ENCODE measurements at places on chromosomes 5 and 9.

DNA sequence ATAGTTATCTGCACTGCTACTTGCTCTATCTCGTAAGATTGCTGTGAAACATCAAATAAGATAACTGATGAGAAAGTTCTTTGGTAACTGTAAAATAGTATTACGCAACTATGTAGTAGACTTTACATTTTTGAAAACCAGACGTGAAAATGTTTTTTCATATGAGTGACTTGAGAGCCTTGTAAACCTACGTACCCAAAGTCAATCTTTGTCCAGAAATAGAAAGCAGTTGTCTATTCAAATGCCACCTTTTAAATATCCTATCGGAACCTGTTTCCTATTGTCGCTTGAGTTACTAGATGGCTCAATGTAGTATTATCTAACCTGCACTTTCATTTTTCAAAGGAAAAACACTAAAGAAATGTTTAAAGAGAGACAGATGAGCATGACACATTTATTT lies 1.6 kb downstream of the FNIP1 start:
- no peak for DNase-seq

DNA sequence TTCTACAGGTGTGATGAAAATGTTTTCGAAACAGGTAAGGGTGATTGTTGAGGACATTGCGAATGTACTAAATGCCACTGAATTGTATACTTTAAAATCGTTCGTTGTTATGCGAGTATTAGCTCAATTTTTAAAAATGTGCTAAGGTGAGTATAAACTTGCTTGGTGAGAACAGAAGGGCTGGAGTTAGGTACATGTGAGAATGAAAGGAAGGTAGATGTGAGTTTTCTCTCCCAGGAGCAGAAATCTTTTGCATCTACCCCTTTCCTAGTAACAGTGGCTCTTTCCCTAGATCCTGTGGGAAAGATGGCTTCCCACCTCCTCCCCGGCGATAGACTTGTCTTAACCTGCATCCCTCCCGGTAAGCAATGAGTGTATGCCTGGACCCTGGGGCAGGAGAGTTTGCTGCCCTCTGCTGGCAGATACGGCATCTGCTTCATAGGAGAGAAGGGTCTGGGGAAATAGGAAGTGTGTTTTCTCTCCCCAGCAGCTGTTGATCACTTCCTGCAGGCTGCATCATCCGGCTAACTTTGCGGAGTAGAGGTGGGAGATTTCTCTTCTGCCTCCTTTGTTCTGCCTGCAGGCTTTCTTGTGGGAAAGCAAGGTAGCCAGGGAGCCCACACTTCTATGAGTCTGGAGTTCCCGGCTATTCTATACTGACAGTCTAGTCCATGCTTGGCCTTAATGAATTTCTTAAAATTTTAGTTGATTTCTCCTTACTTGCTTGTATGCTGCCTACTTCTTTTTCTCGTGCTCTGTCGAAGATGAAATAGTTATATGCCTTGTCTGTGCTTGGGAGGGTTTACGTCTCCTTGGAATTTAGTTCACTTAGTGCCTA lies 373.3 kb upstream of the SEMA6A start:
- DNase-seq, result no peak

DNA sequence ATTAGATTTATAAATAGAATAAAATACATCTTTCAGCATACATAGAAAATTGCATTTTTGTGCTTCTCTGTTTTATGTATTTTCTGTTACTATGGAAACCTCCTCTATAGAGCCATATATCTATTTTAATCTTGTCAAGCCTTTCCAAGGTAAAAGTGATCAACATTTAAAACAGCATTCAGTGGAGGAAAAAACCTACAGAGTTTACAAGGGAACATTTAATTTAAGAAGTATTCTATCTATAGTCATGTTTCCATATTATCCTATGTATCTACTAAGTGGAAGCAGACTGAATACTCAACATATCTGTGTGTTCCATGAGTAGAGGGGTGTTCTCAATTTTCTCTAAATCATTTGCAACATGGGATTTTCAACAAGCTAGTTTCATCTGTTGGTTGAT lies 791.4 kb downstream of the CDH18 start:
- DNase-seq, result no peak

GRCh38 chr9:114117996-114118830 lies 19.1 kb upstream of the KIF12 start:
- DNase-seq, result no peak

- DNase-seq, result no peak
Observed at GRCh38 chr5:175281714-175282113, 162.3 kb downstream of the DRD1 start.

GRCh38 chr5:35115920-35116319 lies 68.2 kb upstream of the AGXT2 start:
- no peak for DNase-seq

DNA sequence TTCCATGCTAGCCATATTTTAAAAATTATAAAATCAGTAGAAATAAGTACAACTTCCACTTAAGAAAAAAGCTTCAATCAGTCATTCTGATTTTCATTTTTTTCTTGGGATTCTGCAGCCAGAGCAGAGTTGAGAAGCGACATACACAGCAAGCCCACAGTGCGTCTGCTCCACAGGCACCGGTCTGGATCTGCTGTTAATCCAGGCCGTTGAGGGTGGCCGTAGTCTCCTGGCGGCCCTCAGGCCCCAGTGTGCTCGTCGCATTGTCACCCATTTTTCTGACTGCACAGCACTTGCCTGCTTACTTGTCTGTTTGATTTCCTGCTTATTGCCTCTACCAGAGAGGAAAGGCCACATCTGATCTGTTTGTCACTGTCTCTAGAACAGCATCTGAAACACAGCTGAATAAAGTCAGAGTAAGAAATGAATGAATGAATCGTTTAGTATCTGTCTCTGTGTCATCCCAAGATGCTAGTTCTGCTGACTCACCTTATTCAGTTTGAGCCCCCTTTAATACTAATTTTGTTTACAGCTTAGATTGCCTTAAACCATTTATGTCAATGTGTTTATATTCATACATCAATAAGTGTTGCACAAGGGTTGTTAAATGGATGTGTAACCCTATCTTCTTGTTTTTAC lies 11.6 kb upstream of the ASPN start:
- DNase-seq, result no peak

DNA sequence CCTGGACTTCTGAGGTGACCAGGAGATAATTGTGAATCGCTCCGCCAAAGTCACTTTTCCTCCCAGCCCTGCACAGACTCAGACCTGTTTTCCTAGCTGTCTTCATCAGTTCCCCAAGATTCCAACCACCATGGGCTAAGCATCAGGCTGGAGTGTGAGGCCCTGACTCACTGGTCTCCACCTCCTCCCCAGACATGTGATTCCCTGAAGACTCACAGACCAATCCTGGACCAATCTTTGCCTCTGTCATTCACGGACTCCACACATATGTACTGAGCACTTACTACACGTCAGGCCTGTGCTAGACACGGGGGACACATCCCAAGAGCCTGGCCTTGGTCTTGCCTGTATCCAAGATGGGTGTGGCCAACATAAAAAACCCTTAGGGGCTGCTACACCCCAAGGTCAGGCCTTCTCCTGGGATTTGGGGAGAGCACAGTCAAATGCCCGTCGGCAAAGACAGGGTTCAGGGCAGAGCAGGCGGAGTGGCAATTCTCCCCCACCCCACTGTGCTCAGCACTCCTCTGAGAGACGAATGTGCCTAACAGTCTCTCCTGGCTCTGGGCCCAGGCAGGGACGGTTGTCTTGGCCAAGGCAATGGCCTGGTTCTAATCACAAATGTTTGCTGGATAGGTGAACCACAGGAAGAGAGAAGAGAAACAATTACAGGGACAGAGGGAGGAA lies 11.9 kb downstream of the EEIG1 start:
- no peak for DNase-seq

DNA sequence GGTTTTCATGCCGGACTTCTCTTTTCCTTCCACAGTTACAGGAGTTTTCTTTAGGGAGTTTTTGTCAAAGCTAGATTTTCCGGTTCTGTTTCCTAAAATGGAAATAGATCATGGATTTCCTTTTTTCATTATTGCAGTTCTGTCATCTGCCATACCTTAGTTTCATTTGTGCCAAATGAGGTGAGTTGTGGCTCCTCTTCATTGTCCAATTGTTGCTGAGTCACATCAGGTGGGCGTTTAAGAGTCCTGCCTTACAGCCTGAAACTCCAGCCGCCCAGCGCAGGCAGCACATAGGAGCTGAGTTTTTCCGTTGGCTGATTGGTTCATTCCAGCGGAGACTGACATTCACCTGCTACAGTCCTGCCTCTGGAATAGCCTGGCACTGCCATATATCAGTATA lies 14.1 kb downstream of the SLC25A25 start:
- no peak for DNase-seq

DNA sequence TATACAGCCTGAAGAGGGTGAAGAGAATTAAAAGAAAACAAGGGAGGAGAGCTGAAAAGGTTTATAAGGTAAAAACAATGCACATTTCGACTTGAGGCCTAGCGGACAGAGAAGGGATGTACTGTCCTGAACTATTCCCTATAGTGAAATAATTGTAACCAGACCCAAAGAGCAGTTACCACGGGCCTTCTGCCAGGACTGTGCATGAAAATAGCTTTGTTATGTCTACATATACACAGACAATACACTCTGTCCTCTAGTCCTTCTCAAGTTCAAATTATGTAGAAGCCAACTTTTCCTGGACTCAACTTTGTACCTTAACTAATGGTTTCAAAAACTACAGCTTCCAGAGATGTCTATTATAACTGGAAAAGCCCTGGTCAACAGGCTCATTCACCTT lies 223.7 kb downstream of the PCSK5 start:
- DNase-seq, result no peak

- no peak for DNase-seq
Observed at GRCh38 chr9:79037338-79037737, 534.4 kb upstream of the TLE4 start.

- no peak for DNase-seq
Observed at GRCh38 chr9:8395022-8395421, 595.4 kb upstream of the DMAC1 start.

DNA sequence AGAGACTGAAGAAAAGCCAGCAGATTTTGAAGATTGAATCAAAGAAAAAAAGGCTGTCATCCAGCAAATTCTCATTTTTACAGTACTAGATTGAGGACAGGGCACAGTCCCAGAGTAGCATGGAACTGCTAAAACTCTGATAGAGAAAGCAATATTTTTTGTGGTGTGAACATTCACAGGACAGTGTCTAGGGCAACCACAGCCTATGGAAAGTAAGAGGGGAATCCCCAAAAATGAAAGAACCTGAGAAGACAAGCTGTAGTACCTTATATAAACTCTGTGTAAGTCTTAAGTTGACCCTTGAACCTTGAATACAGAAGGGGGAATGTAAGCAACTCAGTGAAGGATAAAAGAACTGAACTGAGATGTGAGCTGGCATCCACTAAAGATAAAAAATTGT lies 540.3 kb downstream of the HINT1 start:
- DNase-seq, result no peak
